ENCODE measurements at places on chromosomes 3 and 15. TPM values are rescaled to one million over a fixed set of nuclear protein-coding genes. Genes with fewer than 3 reads are reported as not detected.

The RFTN1 gene
- total RNA-seq, result 1.2 TPM

DNA sequence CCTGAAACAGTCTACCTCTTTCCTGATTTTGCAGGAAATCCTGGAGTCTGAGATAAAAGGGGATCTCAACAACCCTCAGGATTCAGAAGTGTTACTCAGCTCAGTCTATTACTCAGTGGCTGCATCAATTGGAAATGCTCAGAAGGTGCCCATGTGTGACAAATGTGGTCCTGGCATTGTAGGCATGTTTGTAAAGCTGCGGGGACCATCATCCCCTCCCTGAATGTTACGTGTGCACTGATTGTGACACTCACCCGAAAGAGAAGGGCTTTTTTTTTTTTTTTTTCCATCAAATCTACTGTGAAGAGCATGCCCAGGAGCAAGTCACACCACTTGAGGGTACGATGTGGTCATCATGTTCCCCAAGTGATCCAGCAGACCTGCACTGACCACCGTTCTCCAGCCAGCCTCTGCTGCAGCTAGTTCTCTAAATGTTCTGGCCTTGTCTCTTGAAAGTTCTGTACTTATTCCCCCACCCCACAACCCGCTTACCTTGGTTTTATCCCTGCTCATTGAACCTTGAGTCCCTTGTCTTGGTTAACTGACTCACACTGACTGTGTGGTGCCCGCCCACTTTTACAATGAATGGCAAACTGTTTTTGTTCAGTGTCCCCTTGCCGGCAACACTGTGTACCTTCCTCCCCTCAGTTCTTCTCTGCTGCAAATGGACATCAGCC, 19.8 kb downstream of the ST3GAL6 start:
- peaks cover 6% of the 10 kb centered on the region for H3K4me1 ChIP-seq
- H3K36me3 ChIP-seq, result no peaks in the 10 kb centered on the region
- H3K27me3 ChIP-seq, result no peaks in the 10 kb centered on the region

The PCOLCE2 gene
- total RNA-seq, result 6.4 TPM

- H3K4me3 ChIP-seq, result peak overlapping the region; percentile 46
- H3K4me1 ChIP-seq, result peaks cover 39% of the 10 kb centered on the region
- no peaks in the 10 kb centered on the region for H3K36me3 ChIP-seq
These were observed 20.7 kb downstream of the ZBTB38 start for GRCh38 chr3:141388823-141389621.

GRCh38 chr3:151197981-151198767, 4.8 kb downstream of the GPR171 start:
- no peak for DNase-seq
- no peak overlapping the region for H3K27ac ChIP-seq
- no peak overlapping the region for H3K4me3 ChIP-seq
- H3K4me1 ChIP-seq, result no peaks in the 10 kb centered on the region
- H3K27me3 ChIP-seq, result no peaks in the 10 kb centered on the region

GRCh38 chr3:154220462-154220861, 99.3 kb downstream of the ARHGEF26 start:
- H3K27ac ChIP-seq, result no peak overlapping the region
- no peak for DNase-seq
- H3K4me3 ChIP-seq, result no peak overlapping the region
- H3K27me3 ChIP-seq, result no peaks in the 10 kb centered on the region
- peaks cover 13% of the 10 kb centered on the region for H3K4me1 ChIP-seq

The SCG5 gene
- 3.1 TPM for total RNA-seq

DNA sequence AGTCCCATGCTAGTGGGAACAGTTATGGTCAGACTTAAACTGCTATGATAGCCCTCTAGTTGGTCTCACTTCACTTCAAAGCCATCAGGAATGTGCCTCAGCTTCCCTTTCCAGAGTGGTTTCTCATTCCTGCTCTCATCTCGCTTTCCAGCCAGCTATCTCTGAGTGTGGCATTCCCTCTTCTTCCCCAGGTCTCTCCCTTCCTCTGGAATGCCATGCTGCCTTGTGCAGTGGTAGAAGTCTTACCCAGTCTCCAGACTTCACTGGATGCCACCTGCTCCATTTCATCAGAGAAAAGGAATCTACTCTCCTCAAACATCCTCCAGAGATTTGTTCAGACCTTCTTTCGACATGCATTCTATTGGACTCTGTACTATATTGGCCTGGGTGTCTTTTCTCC, 83.0 kb downstream of the AGBL1 start:
- no peaks in the 10 kb centered on the region for H3K27me3 ChIP-seq
- no peaks in the 10 kb centered on the region for H3K36me3 ChIP-seq
- no peak overlapping the region for H3K27ac ChIP-seq
- no peak overlapping the region for H3K4me3 ChIP-seq
- no peaks in the 10 kb centered on the region for H3K4me1 ChIP-seq
- no peak for DNase-seq

DNA sequence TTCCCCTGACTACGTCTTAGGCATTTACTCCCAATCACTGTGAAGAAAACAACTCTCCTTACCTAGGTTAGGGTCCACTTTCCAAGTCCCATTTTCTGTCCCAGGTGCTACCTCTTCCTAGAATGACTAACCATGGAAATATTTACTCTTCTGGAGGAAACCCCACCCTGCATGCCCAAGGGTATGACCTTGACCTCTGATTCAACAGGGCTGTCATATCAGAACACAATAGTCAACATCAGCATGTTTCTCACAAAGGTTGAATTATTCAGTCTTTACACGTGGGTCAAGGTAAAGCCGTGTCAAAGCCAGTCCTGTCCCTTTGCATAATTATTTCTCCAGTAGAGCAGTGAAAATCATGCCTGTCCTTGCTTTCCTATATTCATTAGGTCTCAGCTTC, 4.3 kb upstream of the FRMD5 start:
- H3K4me3 ChIP-seq, result no peak overlapping the region
- H3K4me1 ChIP-seq, result peaks cover 7% of the 10 kb centered on the region
- DNase-seq, result no peak
- H3K27ac ChIP-seq, result no peak overlapping the region
- no peaks in the 10 kb centered on the region for H3K27me3 ChIP-seq

The CCDC9B gene
- 8.9 TPM for total RNA-seq
